ENCODE measurements at places on chromosomes 5 and 9.

DNA sequence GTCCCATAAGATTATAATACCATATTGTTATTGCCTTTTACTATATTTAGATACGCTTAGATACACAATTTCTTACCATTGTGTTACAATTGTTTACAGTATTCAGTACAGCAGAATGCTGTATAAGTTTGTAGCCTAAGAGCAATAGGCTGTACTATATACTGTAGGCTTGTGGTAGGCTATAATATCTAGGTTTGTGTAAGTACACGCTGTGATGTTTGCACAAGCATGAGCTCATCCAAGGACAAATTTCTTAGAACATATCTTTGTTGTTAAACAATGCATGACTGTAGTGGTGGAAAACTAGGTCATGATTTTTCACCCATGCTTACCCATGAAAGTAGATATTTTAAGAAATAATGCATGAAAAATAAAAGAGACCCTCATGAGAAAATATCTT, 509.4 kb upstream of the CDH18 start:
- DNase-seq, result no peak

- no peak for DNase-seq
Observed at GRCh38 chr5:179536676-179537075, 13.7 kb upstream of the RUFY1 start.

GRCh38 chr5:55313870-55314617, 6.3 kb downstream of the MTREX start:
- no peak for DNase-seq

DNA sequence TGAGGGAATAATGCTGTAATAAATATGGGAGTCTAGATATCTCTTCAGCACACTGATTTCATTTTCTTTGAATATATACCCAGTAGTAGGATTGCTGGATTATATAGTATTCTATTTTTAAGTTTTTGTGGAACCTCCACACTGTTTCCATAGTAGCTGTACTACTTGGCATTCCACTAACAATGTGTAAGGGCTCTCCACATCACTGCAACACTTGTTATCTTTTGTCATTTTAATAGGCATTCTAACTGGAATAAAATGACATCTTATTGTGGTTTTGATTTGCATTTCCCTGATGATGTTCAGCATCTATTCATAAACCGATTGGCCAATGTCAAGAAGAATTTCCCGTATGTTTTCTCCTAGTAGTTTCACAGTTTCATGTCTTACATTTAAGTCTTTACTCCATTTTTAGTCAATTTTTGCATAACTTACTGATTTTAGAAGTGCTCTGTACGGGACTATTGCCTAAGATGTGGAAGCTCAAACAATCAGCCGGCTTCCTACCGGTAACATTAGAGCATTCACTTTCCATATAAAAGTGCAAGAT, 1078.8 kb downstream of the TAF11L14 start:
- no peak for DNase-seq

GRCh38 chr9:34374905-34375552, 1.7 kb downstream of the MYORG start:
- DNase-seq, result no peak

- no peak for DNase-seq
Observed at GRCh38 chr5:159104051-159104651, 4.4 kb upstream of the EBF1 start.

GRCh38 chr9:20988061-20988460, 43.4 kb downstream of the HACD4 start:
- no peak for DNase-seq

GRCh38 chr5:61167382-61167781, 5.1 kb upstream of the SMIM15 start:
- DNase-seq, result no peak

- no peak for DNase-seq
Observed at GRCh38 chr5:143501310-143502044, 98.0 kb upstream of the NR3C1 start.

GRCh38 chr5:168654211-168654721, 75.1 kb upstream of the PANK3 start:
- DNase-seq, result peak; percentile 16

GRCh38 chr9:95515272-95516113, 1.3 kb downstream of the PTCH1 start:
- no peak for DNase-seq

GRCh38 chr5:38968665-38969064, 105.5 kb downstream of the RICTOR start:
- DNase-seq, result no peak

DNA sequence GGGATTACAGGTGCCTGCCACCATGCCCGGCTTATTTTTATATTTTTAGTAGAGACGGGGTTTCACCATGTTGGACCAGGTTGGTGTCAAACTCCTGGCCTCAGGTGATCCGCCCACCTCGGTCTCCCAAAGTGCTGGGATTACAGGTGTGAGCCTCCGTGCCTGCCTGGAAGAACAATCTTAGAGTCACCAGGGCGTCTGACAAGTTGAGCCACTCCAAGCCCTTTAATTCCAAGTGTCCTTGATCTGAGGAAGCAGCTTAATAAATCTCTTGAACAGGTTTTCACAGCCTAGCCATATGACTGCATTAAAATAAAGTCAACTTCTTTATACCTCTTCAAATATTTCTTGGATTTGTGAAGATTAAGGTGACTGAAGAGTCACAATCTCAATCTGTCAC, 31.5 kb downstream of the SLC44A1 start:
- no peak for DNase-seq

DNA sequence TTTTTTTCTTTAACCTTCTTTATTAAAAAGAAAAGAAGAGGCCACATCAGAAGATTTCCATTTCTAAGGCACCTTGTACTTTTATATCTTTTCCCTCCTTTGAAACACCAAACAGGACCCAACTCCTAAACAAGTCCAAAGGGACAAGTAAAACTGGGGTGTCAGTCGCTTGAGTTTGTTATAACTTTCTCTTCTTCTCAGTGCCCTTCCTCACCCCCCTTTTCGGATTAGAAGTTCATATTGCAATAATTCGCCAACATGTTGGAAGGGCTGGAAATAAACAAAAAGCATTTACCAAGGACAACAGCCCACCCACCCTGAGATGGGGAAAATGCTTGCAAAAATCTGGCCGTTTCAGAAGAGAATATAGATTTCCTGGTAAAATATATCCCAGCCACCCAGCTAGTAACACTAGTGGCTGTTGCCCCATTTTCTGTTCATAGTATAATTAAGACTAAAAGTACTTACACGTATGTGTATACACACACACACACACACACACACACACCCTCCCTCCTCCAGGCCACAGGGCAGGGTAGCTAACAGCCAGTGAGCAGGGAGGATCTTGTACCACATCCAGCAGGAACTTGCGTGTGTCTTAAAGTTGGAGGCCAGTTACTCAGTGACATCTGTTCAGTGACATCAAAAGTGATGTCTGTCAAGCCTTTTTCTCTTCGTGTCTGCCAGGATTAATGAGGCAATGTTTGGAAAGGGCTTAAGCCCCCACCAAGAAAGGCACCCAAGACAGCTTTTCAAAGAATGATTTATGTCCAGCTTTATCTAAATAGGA, 149.1 kb upstream of the KLF4 start:
- DNase-seq, result no peak

DNA sequence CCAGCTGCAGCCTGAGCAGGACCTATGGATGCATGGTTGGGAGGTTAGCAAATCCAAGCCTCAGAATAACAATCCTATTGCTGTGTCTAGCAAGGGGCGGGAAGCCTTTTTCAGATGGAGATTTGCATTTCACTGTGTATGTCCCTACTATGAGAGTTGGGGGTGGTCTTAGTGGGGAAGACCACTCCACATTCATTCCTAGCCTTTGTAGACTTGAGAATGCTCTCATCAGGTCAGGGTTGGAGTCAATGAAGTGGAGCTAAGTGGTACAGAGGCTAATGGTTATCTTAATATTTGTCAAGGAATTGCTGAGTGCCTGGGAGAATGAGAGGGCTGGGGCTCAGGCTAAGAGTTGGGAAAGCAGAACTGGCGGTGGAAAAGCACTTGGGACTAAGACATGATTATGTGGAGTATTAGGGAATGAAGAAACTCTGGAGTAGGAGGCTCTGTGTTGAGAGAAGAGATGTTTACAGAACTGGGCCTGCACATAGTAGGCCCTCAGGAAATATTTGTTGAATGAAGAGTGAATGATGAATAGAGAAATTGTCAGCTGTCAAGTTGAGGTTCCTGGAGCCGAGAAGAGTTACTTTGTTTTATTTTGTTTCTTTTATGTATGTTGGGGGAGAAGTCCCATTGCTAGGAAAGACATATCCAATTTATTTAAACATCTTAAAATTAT, 175.5 kb upstream of the SPRY4 start:
- no peak for DNase-seq

GRCh38 chr5:126769703-126770102, 7.2 kb upstream of the LMNB1 start:
- no peak for DNase-seq

DNA sequence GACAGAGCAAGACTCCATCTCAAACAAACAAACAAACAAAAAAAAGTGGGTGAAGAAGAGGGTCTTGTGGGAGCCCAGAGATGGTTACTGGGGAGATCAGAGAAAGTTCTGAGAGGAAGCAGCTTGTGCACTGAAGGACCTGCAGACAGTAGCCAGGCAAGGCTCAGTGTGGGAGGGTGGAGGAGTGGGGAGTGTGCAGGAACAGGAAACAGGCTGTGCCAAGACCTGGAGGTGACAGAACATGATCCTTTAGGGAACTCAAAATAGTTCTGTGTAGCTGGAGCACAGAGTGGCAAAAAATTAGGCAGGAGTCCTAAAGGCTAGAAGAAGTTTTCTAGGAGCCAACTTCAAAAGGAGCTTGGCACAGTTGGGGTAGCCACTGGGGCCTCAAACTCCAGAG, 19.2 kb upstream of the NANS start:
- DNase-seq, result no peak

- no peak for DNase-seq
Observed at GRCh38 chr5:58505971-58506640, 14.9 kb downstream of the GAPT start.

- peak; percentile 15 for DNase-seq
Observed at GRCh38 chr5:16489322-16489791, 23.8 kb upstream of the ZNF622 start.

DNA sequence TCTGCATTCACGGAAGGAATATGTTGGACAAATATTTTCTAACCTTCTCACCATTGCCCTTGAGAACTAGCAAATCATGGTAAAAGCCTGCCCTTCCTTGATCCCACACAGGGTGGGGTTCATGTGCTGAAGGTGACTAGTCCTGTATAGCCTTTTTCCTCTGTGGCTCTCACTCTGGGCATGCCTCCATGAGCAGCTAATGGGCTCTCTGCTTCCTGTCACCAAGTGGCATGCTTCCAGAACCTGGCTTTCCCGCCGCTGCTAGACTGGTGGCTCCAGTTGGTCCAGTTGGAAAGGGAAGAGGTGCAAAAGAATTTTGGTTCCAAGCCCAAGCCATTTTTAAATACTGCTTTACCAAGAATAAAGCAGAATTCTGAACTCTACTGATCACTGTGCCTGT, 35.5 kb downstream of the FBXO10 start:
- DNase-seq, result no peak

GRCh38 chr5:139699351-139699750, 51.2 kb downstream of the CXXC5 start:
- no peak for DNase-seq

GRCh38 chr5:79020861-79021561, 35.9 kb upstream of the ARSB start:
- DNase-seq, result peak; percentile 4

- peak; percentile 22 for DNase-seq
Observed at GRCh38 chr9:136143215-136144001, 24.7 kb upstream of the TMEM250 start.

DNA sequence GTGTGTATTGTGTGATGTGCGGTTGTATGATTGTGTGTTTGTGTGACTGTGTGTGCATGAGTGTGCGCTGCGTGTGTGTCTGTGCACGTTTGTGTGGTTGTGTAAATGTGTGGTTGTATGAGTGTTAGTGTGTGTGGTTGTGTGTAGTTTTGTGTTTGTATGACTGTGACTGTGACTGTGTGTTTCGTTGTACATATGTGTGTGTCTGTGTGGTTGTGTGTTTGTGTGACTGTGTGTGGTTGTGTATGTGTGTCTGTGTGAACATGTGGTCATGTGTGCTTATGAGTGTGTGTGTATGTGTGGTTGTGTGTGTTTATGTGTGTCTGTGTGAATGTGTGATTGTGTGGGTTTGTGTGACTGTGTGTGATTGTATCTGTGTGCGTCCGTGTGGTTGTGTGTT, 197.8 kb downstream of the TTLL11 start:
- DNase-seq, result no peak

GRCh38 chr5:5497152-5497788, 74.8 kb downstream of the ICE1 start:
- DNase-seq, result no peak

GRCh38 chr9:126534431-126535186, 79.1 kb upstream of the LMX1B start:
- no peak for DNase-seq

GRCh38 chr5:178895615-178896571, at the start of gene ZFP2:
ZFP2 (plus strand) TSS chr5:178895913; CDS start chr5:178931314, 35,401 bp downstream.
- peak; percentile 18 for DNase-seq

DNA sequence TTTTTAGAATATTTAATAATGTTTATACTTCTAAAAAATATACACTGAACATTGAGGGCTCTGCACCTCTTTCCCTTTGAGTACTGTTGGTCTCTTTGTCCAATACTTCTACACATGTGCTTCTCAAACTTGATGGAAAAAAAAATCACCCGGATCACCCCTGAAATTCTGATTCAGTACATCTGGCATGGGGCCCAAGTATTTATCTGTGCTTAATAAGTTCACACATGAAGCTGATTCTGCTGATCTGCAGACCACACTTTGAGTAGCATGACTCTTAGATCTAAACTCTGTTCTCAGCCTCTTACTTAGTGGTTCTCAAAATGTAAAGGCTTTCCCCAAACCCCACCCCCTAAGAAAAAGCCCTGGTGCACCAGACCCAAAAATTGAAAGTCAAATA, 12.0 kb downstream of the RUSC2 start:
- no peak for DNase-seq

DNA sequence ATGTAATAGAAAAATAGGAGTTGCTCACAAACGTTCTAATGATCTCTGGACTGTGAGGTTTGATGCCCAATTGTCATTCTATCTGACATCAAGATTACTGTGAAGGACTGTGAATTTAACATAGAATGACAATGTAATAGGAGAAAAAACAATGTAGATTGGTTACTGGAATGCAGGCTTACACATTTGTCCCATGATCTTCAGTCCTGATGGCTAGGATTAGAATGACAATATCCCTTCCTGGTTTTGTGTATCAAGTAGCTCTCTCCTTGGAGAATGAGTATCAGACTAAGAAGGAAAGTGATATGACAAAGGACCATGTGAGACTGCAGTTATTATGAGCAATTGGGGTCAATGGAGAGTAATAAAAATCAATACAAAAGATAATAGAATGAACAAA, 862.2 kb upstream of the C9orf72 start:
- DNase-seq, result no peak

- DNase-seq, result no peak
Observed at GRCh38 chr5:600886-601541, 11.1 kb upstream of the CEP72 start.

DNA sequence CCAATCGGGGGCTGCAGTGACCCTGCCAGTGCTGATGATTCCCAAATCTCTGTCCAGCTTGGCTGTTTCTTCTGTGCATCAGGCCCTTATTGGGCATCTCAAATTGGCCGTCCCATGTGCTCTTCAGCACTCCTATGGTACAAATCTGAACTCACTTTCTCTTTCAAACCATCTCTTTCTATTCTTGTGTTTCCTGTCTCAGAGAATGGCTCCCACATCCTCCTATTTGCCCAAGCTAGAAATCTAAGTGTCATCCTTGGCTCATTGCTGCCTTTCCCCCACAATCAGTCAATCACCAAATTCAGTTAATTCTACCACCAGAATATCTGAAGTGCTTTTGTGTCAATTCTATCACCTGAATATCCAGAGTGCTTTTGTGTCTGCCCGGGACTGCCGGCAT, 336.6 kb downstream of the CWC27 start:
- no peak for DNase-seq

GRCh38 chr5:171739271-171739670, 46.3 kb upstream of the SMIM23 start:
- no peak for DNase-seq

Data from DMS79 (cell line).